ENCODE measurements at places on chromosomes 13 and 19.

- no peak for DNase-seq
Observed at GRCh38 chr19:34067861-34068271, 104.4 kb upstream of the LSM14A start.

- DNase-seq, result peak; percentile 66
Observed at GRCh38 chr19:14433554-14434501, 722 bp downstream of the PKN1 start.

GRCh38 chr13:80029170-80029569 lies 311.8 kb downstream of the SPRY2 start:
- DNase-seq, result no peak

DNA sequence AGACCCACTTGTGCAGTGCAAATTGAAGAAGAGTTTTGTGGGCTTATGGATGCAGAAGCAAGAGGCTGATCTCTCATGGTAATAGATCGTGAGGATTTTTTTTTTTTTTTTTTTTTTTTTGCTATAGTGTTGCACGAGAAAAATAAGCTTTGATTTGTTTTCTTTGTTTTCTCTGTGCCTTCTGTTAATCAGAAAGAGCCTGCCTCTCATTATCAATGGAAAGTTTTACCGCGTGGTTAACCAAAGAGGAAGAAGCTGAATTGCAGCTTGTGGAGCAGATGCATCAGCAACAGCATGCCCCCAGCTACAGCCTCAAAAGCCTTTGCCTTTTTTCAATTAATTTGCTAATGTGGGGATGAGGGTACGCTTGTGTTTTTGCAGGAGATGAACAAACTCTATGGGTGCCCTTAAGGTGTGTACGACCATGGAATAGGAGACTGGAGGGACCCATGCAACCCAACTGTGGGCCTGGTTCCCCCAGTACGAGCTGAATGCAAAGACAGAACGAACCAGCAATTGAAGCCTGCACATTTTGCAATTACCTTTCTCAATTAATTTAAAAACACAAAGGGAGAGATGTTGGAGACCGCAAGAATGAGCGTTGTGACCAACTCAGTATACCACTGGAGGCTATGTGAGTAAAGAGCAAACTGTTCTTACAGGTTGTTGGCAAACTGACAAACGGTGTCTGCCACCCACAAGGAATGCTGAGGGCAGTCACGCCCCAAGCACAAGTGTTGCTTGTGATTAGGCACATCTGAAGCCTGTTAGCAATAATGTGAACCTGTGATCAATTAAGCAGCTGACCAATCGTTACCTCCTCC lies 58.6 kb upstream of the SPRY2 start:
- DNase-seq, result peak; percentile 26

GRCh38 chr13:31996601-31997000 lies 35.0 kb upstream of the FRY start:
- no peak for DNase-seq

GRCh38 chr19:51547397-51548212 lies 16.1 kb upstream of the SIGLEC6 start:
- DNase-seq, result no peak

GRCh38 chr19:6590258-6590826 lies 608 bp downstream of the CD70 start:
- DNase-seq, result peak; percentile 62

DNA sequence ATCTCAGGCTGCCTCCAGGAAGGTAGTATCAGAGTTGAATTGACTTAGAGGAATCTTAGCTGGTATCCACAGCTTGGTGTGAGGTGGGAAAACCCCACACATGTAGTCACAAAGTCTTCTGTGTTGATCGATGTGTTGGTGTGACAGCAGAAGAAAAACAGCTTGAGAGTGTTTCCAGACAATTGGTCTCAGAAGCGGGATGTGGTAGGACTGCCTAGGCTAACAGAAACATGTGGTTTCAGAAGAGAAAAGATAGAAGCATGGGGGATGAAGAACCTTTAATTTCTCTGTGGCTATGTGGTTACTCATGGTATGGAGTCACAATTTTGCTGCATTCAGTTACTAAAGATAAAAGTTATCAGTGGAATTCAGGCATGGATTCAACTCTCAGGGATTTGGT lies 134.7 kb upstream of the SLITRK5 start:
- DNase-seq, result no peak

- DNase-seq, result no peak
Observed at GRCh38 chr13:48431431-48431830, 18.5 kb upstream of the LPAR6 start.

- peak; percentile 69 for DNase-seq
Observed at GRCh38 chr19:1250437-1251260, 2.3 kb downstream of the MIDN start.

DNA sequence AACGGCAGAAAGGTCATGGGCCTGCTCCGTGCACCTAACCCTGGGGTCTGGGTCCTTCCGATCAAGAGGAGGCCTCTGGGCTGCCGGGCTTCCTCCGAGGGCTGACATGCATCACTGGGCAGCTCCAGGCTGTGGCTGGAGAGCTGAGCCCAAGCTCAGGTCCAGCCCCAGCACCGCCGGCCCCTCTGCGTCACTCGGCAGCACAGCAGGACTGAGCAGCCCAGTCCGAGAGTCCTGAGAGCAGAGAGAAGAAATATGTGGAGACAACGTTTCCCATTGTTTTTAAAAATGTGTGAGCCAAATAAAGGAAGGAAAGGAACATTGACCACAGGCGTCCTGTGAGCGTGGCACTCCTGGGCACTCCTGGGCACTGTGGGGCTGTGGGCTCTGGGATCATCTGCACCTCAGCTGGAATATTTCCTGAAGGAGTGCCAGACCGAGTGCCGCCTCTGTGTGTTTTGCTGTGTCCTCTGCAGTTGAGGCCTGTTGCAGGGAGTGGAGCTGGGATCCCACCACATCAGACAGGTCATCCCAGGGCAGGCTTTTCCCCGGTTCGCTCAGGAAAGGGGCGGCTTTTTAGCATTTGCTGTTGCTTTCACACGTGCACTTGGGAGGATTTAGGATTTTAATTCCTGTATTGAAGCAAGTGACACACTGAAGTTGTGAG lies 37.8 kb upstream of the TFDP1 start:
- no peak for DNase-seq

GRCh38 chr19:48672994-48673393 lies at the start of gene NTN5:
Gene NTN5, minus strand, starts transcription at chr19:48673017. Its CDS starts 2,031 bp downstream, at chr19:48670986.
- no peak for DNase-seq

DNA sequence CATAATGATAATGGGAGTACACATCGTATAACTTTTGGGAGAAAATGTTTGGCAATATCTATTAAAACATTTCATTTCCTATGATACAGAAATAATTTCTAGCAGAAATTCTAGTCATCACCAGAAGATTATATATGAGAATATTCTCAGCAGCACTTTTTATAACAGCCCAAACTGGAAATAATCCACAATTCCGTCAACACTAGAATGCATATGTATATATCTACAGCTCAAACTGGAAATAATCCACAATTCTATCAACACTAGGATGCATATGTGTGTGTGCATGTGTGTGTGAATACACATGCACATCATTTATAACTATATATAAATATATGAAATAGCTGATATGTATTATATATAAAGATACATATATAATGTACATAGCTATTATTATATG lies 408.0 kb upstream of the KLHL1 start:
- DNase-seq, result no peak

GRCh38 chr19:46384396-46384795 lies 29.0 kb downstream of the CCDC8 start:
- no peak for DNase-seq

DNA sequence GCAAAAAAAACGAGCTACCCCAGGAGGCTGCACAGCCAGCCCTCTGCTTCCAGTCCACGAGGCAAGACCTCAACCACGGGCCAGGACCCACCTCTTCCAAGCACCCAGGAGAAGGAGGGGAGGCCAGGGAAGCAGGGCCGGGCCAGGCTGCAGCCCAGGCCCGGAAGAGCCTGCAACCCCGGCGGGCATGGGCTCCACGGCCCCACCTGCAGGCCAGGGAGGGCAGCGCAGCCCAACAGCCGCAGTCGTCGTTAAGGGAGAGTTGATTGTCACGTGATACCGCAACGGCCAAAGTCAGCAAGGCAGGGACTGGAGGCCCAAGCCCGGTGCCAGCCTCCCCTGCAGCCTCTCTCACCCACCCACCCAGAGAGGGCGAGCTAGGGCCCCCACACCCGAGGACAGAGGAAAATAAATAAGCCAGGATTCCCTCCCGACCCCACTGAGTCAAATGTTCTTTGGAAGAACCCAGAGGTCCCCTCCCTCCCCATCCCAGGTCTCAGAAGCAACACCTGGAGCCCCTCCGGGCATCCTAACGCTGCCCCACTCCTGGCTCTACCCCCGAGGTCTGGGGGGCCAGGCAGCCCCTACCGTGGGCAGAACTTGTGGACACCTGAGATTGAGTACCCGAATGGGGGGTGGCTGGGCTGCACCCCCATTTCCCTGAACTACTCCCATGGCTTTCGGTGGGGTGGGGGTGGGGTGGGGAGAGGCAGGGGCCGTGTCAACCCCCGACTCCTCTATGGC lies 5.2 kb upstream of the REXO1 start:
- peak; percentile 92 for DNase-seq

- DNase-seq, result no peak
Observed at GRCh38 chr19:7740682-7741054, 6.7 kb downstream of the CD209 start.

GRCh38 chr13:73061473-73061872 lies 2.7 kb downstream of the KLF5 start:
- no peak for DNase-seq

GRCh38 chr13:99015606-99016490 lies 38.0 kb upstream of the DOCK9 start:
- no peak for DNase-seq

GRCh38 chr19:35766571-35767104 lies 8.7 kb downstream of the PROSER3 start:
- DNase-seq, result no peak

GRCh38 chr19:45814166-45814780 lies 835 bp downstream of the RSPH6A start:
- no peak for DNase-seq

DNA sequence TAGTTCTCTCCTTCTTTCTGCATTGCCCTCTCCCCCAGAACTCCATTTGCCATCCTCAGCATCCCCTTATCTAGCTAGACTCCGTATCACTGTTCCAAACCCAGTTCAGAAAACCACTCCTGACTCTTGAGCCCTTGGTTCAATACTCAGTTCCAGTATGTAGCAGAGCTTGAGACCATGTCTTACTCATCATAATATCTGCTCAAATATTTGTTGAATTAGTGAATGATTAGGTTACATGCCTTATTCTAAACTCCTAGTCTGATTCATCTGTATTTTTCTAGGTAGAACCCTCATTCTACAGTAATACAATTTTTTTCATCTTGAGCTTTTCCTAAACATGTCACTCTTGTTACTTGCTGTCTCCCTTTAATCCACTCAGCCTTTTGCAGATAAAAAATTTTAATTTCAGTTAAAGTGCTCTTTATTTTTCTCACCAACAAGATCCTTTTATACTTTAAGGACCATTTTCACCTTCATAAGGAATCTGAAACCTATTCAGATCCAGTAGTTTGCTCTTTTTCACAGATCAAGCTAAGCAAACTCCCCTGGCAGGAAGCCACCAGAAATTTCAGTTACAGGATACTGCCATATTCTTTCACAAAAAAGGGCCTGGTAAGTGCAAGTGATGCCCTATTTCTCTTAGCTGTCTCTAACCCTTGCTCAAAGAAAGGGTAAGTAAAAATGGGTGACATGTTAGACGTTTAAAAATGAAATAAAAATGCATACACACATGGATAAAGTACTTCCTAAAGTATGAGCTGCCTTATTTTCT lies 23.1 kb upstream of the INTS6 start:
- no peak for DNase-seq

- peak; percentile 59 for DNase-seq
Observed at GRCh38 chr19:15300533-15301197, 31.7 kb downstream of the BRD4 start.

- DNase-seq, result no peak
Observed at GRCh38 chr13:93505104-93505952, 278.7 kb downstream of the GPC6 start.

Data from activated CD8-positive, alpha-beta T cell treated with anti-CD3 and anti-CD28 coated beads for 36 hours (primary cell).